ENCODE measurements at places on chromosomes 1 and 21.
A peak's percentile ranks its signal among the peaks of the same experiment; 100 is the strongest.

GRCh38 chr1:93120614-93121013 is 41.5 kb downstream of the MTF2 start:
- no peak for DNase-seq
- H3K27me3 ChIP-seq, result no peaks in the 10 kb centered on the region
- peaks cover 11% of the 10 kb centered on the region for H3K36me3 ChIP-seq
- H3K27ac ChIP-seq, result no peak overlapping the region

DNA sequence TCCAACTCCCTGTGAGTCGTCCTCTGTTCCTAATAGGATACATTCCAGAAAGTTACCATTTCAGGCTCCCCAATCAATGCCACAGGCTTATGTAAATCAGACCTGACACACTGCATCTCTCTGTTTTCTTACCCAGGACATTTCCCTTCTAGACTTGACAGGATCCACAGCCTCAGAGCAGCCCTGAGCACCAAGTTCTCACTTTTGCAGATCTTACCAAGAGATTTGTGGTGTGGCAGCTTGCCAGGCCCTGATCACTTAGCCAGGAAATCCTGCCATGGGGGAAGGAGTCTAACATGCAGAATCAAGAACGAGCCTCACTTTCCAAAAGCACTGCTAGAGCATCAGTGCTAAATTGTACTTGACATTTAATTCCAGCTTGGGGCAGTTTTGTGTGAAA is 202.9 kb downstream of the TBX15 start:
- H3K36me3 ChIP-seq, result no peaks in the 10 kb centered on the region
- no peak overlapping the region for H3K27ac ChIP-seq
- H3K27me3 ChIP-seq, result no peaks in the 10 kb centered on the region
- H3K4me1 ChIP-seq, result no peaks in the 10 kb centered on the region

DNA sequence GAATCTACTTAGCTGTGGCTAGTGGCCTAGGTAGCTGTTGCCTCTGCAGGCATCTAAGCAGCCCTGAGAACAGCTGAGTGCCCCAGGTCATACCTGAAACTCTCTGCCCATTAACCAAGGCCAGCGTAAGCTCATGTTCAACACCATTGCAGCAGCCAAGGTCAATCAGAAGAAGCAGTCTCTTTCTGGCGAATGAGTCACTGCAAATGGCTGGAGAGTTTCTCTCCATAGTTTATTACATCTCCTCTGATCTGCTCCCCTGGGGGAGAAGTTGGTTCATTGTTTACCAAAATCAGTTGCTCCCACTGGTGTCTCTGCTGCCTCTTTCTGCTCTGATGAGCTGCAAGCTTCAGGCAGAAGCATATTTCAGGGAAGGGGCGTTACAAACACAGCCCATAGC is 6.9 kb upstream of the BCL9 start:
- H3K4me3 ChIP-seq, result no peak overlapping the region
- H3K36me3 ChIP-seq, result no peaks in the 10 kb centered on the region
- H3K27me3 ChIP-seq, result peaks cover 9% of the 10 kb centered on the region
- no peak for DNase-seq

GRCh38 chr21:38402291-38402690 is 96.0 kb downstream of the ERG start:
- peaks cover 12% of the 10 kb centered on the region for H3K4me1 ChIP-seq
- no peaks in the 10 kb centered on the region for H3K27me3 ChIP-seq
- H3K4me3 ChIP-seq, result peak overlapping the region; percentile 39
- peak; percentile 56 for DNase-seq
- no peaks in the 10 kb centered on the region for H3K36me3 ChIP-seq

DNA sequence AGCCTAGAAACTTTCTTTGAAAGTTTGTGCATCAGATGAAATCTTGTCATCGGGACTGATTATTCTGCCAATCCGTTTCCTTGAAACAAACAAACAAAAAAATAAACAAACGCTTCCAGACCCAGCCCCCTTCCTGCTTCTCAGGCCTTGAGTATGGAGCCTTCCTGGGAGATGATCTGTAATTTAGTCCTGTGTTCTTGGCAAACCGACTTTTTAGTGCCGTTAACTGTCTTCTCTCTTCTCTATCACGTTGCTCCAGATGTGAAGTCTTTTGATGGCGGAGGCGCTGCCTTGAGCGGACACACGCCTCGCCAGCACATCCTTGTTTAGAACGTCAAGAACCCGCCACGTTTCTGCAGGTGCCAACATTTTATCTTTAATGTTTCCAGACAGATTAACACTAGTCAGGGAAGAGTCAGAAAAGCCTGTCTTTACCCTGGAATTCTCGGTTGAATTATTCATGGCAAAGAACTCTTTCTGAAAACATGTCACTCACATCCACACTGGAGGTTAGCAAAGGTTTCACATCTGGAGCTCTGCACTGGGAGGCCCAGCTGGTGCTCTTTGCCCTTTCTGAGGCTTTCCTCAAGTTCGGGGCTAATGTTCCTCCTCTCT is 265.7 kb upstream of the C1orf174 start:
- no peak for DNase-seq
- no peaks in the 10 kb centered on the region for H3K27me3 ChIP-seq
- no peaks in the 10 kb centered on the region for H3K36me3 ChIP-seq
- no peaks in the 10 kb centered on the region for H3K4me1 ChIP-seq
- no peak overlapping the region for H3K4me3 ChIP-seq
- no peak overlapping the region for H3K27ac ChIP-seq

- H3K27me3 ChIP-seq, result no peaks in the 10 kb centered on the region
- DNase-seq, result no peak
- H3K27ac ChIP-seq, result no peak overlapping the region
- no peaks in the 10 kb centered on the region for H3K4me1 ChIP-seq
Measured at GRCh38 chr1:118250232-118250631, 65.2 kb upstream of the SPAG17 start.

DNA sequence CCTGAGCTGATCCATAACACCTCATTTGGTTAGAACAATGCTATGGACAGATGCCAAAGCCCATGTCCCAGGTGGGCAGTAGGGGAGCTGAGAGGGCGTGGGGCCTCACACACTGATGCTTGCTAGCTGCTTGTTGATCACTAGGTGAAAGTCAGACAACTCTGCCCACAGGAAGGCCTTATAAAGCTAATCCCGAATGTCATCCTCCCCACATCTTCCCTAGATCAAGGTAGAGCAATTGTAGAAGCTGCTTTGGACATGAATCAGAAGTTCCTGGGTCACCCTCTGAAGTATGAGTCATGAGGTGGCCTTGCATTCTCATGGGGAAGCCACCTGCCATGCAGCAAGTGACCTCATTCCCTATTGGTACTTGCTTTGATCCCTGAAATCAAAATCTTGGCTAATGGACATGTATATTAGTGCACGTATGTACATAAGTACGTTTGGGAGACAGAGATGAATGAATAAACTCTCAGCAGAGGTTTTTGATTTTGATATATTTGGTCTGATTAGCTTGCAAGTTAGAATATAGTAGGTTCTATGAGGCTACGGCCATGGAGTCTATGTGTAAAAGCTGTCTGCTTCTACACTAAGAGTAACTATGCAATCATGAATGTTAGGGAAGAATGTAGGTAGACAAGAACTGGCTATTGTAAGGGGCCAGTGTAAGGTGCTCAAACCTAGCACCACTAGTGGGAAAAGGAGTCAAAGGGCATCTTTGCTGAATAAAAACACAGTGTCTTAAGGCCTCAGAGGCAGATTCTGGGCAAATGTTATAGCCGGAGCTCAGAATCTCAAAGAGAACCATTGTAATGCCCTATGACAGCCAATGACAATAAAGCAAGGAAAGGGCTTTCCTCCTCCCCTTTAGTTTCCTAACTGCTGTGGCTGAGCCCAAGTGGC is 52.6 kb downstream of the ABCA4 start:
- H3K4me1 ChIP-seq, result peaks cover 4% of the 10 kb centered on the region
- H3K36me3 ChIP-seq, result no peaks in the 10 kb centered on the region
- no peaks in the 10 kb centered on the region for H3K27me3 ChIP-seq
- H3K27ac ChIP-seq, result no peak overlapping the region
- DNase-seq, result no peak

GRCh38 chr1:89671775-89672488 is 39.0 kb downstream of the LRRC8C start:
- no peaks in the 10 kb centered on the region for H3K36me3 ChIP-seq
- H3K27me3 ChIP-seq, result no peaks in the 10 kb centered on the region
- H3K4me1 ChIP-seq, result peaks cover 14% of the 10 kb centered on the region

- H3K4me1 ChIP-seq, result peaks cover 8% of the 10 kb centered on the region
- no peak for DNase-seq
- H3K4me3 ChIP-seq, result no peak within 1 kb of the TSS
- no peak within 1 kb of the TSS for H3K27ac ChIP-seq
- no peaks in the 10 kb centered on the region for H3K27me3 ChIP-seq
Measured at GRCh38 chr1:1213345-1214265, at the start of gene TNFRSF4. TNFRSF4 (minus strand) TSS chr1:1214153; CDS start chr1:1214127, 26 bp downstream.

GRCh38 chr1:216587715-216588114 is 135.5 kb downstream of the ESRRG start:
- DNase-seq, result no peak
- H3K27ac ChIP-seq, result no peak overlapping the region
- H3K27me3 ChIP-seq, result no peaks in the 10 kb centered on the region
- no peak overlapping the region for H3K4me3 ChIP-seq
- no peaks in the 10 kb centered on the region for H3K36me3 ChIP-seq

DNA sequence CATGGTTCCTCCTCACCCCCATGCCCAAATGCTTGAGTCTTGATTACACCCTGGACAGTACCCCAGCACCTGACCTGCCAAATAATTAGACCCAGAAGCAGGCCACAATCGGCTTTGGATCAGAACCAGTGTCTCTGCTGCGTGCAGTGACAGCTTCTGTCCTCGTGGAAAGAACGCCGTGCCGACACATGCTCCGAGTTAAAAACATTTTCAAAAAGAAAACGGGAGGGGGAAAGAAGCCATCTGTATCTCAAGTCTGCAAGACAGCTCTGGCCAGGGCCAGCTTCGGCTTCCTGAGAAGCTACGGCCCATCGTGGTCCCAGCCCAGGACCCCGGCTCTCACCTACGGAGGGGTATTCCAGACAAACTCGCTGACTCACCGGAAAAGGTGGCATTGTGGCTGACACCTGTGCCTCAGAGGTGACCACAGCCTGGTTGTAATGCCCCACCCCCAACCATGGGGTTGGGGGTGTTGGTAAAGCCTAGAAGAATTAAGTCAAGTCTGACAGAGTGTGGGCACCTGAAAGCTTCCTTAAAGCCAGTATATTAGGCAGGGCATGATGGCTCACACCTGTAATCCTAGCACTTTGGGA is 25.8 kb downstream of the SSBP3 start:
- no peaks in the 10 kb centered on the region for H3K36me3 ChIP-seq
- DNase-seq, result no peak
- H3K4me3 ChIP-seq, result no peak overlapping the region
- H3K27me3 ChIP-seq, result no peaks in the 10 kb centered on the region
- H3K4me1 ChIP-seq, result no peaks in the 10 kb centered on the region

GRCh38 chr1:177609953-177610352 is 359.9 kb downstream of the SEC16B start:
- H3K4me1 ChIP-seq, result peaks cover 3% of the 10 kb centered on the region
- H3K27me3 ChIP-seq, result no peaks in the 10 kb centered on the region
- H3K27ac ChIP-seq, result no peak overlapping the region
- DNase-seq, result no peak
- H3K36me3 ChIP-seq, result no peaks in the 10 kb centered on the region

DNA sequence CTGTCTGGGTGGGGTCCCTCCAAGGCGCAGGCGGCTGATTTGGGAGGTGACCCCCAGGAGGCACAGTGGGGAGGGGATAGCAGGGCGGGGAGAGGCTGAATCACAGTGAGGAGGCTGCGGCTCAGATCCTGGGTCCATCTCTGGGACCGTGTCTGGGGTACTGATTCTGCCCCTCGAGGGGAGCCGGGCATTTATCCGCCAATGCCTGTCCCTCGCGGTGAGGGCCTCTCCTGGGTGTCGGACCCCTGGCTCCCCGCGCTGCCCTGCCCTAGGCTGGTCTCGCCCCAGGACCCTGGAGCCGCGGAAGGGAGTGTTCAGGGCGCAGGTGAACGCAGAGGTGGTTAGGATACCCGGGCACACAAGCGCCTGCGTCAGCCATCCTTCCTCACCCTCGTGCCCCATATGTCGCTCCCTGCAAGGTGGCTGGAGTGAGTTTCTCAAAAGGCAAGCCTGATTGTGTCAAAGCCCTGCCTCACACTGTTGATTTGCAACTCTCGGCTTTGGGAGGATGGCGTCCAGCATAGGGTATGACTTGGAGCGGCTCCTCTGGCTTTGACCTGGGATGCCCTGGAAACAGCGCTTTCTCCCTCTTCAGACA is 530.9 kb downstream of the PTPRU start:
- H3K4me3 ChIP-seq, result no peak overlapping the region
- no peak overlapping the region for H3K27ac ChIP-seq
- no peaks in the 10 kb centered on the region for H3K4me1 ChIP-seq
- H3K27me3 ChIP-seq, result peaks cover 10% of the 10 kb centered on the region

GRCh38 chr1:207084701-207085180 is 3.9 kb upstream of the C4BPB start:
- no peak for DNase-seq
- H3K4me1 ChIP-seq, result peaks cover 5% of the 10 kb centered on the region
- H3K27me3 ChIP-seq, result no peaks in the 10 kb centered on the region
- H3K27ac ChIP-seq, result no peak overlapping the region
- no peaks in the 10 kb centered on the region for H3K36me3 ChIP-seq

DNA sequence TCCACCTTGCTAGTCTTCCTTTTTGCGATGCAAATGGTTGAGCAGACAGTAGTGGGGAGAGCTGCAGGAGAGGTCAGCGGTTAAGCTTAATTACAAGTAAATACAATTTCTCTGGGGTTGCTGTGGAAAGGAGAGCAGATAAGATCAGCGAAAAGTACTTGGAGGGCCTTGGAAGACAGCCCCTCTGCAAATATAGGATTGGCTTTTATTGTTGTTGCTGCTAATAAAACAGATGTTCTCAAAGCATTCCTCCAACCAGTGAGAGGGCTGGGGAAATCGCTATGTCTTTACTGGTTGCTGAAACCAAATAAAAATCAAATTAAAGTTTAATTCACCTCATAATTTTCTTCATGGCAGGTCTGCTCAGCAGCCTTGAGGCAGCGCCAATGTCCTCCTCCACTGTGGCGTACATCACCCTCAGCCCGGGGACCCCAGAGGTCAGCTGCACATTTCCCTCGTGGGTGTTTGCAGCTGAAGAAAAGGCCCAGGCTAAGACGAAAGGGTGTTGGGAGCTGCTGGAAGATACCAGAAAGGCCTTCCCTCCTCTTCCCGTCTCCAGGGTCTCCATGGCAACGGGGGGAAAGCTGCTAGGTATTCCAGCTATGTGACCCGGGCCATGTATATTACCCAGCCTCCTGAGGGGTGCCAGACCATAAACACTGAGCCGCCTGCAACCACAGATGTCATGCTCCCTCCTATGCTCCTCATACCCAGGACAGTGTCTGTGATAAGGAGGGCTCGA is 54.6 kb upstream of the POU2F1 start:
- H3K27ac ChIP-seq, result no peak overlapping the region
- H3K36me3 ChIP-seq, result no peaks in the 10 kb centered on the region
- peaks cover 37% of the 10 kb centered on the region for H3K4me1 ChIP-seq
- no peak overlapping the region for H3K4me3 ChIP-seq

- H3K27me3 ChIP-seq, result no peaks in the 10 kb centered on the region
- peaks cover 11% of the 10 kb centered on the region for H3K4me1 ChIP-seq
- H3K36me3 ChIP-seq, result no peaks in the 10 kb centered on the region
Measured at GRCh38 chr1:17335821-17336710, 28.1 kb downstream of the PADI4 start.

- DNase-seq, result no peak
- peaks cover 14% of the 10 kb centered on the region for H3K36me3 ChIP-seq
- no peaks in the 10 kb centered on the region for H3K27me3 ChIP-seq
- H3K4me3 ChIP-seq, result no peak overlapping the region
Measured at GRCh38 chr1:208173749-208174148, 70.4 kb downstream of the PLXNA2 start.
